ENCODE measurements at places on chromosomes 16 and 17.

- no peak for DNase-seq
Observed at GRCh38 chr17:50487213-50488096, 8.8 kb downstream of the RSAD1 start.

DNA sequence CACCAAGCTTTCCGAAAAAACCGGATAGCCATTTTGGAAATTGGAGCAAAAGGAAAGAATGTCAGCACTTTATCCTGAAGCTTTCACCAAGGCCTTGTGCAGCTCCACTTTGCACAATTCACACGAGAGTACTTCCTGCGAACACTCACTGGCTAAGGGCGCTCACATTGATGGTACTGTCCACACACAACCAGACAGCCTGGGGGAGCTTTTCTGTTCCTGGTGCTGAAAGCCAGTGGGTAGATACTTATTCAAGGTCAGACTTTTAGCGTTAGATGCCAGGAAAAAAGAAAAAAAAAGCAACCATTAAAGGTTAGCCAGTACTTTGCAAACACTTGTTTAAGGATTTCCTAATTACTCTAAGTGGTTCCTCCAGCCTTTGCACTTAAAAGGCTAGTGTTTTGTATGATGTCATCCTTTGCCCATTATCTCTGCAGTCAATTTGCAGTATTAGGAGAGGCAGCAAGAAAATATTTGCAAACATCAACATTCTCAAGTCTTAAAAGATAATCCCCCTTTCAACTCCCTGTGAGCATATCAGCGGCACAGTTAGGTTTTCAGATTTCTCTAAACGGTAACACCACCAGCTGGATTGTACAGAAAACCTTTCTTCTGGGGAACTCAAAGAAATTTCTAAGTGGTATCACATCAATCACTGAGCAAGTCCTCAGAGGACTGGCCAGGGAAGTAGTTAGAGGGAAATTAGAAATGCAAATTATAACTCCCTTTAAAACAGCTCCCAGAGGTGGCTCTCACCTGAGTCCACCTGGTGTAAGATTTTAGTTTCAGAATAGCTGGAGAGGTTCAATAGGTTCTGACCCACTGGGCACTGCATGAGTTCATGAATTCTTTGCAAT is 243.4 kb upstream of the IRX5 start:
- no peak for DNase-seq

GRCh38 chr17:45299361-45299760 is 17.5 kb downstream of the MAP3K14 start:
- DNase-seq: no peak

DNA sequence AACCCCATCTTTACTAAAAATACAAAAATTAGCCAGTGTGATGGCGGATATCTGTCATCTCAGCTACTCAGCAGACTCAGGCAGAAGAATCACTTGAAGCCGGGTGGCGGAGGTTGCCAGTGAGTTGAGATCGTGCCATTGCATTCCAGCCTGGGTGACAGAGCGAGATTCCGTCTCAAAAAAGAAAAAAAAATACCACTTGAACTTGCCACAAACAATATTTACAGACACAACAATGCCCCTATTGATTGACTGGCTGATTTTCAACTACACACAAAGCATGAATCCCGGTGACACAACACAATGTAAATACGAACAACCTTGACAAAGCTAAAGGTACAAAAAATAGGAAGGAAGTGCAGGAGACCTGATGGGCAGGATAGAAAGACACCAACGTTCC is 49.3 kb downstream of the NXN start:
- DNase-seq: no peak

DNA sequence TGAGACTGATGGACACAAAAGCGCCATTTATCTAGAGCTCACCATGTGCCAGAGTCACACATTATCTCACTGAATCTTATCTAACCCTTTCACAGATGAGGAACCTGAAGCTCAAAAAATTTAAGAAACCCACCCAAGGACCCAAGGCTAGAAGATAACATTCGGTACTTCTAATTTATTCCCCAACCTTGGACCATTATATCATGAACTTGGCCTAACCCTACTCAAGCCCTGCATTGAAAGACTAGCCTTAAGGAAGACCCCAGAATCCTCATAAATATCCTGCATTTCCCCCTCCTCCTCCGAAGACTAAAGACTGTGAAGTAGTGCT is 548 bp upstream of the DYNC1LI2 start:
- no peak for DNase-seq

GRCh38 chr17:59810894-59811153 is 81.9 kb downstream of the TUBD1 start:
- no peak for DNase-seq

DNA sequence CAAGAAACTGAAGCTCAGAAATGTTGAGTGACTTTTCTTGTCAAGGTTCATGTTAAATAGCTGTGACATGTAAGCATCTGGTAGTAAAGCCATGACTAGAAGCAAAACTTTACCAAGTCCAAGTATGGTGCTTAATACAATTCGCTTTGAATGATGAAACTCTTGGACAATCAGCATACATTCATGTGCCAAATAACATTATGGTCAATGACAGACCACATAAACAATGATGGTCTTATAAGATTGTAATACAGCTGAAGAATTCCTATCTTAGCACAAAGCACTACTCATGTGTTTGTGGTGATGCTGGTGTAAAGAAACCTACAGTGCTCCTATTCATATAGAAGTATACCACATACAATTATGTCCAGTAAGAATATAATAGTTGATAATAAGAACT is 97.1 kb upstream of the RPRML start:
- DNase-seq: no peak

- no peak for DNase-seq
Observed at GRCh38 chr16:1300664-1301476, 8.6 kb upstream of the UBE2I start.

DNA sequence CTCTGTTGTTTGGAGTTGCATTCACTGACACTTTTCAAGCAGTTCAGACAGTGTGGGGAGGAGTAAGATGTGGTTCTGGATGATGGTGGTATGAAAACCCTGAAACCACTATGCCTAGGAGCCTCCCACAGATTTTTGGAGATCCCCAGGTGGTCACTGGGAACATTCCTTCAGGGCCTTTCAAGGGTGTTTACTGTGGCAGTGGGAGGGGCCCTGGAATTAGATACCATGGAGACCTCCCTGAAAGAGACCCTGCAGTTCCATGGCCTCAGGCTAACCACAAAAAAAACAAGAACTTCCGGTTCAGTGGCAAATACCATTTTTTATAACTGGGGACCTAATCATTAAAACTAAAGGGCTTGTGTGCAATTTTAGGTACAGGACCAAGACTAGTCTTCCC is 79.9 kb downstream of the TMEM100 start:
- no peak for DNase-seq

DNA sequence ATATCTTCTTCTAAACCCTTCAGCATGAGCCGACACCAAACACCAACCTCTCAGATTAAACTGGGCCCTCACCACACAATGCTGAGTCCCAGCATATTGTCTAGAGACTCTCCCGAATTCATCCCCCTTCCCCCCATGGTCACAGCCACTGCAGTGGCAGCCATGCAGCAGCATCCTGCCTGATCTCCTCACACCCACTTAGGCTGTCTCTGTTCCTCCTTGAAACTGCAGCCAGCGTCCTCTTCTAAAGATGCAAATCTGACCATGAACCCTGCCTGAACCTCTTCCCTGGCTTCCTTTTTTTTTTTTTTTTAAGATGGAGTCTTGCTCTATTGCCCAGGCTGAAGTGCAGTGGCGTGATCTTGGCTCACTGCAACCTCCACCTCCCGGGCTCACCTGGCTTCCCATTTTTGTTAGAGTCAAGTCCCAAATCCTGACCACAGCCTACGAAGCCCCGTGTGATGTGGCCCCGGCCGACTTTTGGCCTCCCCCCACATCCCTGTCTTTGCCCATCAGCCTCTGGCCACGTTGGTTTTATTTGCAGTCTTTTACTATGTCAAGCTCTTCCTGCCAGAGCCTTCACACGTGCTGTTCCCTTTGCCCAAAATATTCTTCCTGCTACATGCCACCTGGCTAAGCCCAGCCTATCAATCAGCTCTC is 2.8 kb downstream of the FA2H start:
- DNase-seq: no peak

DNA sequence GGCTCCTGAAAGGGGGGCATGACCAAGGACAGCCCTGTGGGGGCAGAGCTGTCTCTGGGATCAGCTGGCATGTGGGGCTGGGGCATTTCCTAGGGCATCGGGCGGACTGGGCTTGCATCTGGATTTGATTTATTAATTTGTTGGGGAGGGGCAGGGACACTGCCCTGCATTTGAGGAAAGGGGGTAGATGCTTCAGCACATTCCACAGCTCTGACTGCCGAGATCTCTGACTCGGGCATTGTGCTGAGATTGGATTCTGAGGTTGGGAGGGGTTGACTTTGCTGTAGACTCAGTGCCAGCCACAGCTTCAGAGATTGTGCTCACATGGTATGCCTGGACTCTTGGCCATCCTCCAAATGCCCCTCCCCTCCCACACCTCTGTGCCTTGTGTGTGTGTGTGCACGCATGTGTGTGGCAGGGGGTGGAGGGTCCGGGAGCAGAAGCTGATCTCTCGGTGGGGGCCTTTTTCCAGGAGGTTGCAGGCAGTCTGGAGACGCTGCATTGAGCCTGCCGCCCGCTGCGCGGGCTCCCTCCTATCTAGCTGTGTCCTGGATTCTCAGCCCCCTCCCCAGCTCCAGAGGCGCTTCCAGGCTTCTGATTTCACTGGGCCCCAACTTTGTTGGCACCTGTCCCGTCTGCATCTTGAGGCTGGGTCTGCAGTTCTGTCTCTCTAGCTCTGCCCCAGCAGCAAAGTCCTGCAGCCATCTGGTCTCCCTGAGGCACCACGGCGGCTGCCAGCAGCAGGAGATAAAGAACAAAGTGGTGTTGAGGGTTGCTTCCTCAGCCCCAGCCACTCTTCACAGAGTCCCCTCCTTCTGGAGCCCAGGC is 14.9 kb downstream of the IGFBP4 start:
- DNase-seq: no peak

- no peak for DNase-seq
Observed at GRCh38 chr17:55654022-55654421, 68.6 kb downstream of the TMEM100 start.

GRCh38 chr17:9162275-9162985 is 141.1 kb downstream of the NTN1 start:
- DNase-seq: no peak

DNA sequence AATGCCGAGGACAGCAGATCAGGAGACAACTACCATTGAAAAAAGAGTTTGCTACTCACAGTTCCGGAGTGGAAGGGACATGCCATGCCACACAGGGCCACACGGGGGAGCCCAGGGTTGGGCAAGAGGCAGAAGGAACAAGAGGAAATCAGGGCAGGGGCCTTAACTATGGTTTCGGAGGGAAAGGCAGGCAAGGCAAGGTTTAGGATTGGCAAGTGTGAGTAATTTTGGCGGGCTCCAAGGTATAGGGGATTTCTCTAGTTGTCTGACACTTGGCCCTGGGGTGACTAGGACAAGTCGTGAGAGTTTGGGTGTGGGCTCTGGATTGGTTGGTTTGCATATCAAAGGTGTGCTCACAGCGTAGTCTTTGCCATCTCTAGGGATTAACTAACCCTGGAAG is 27.0 kb upstream of the NTN1 start:
- no peak for DNase-seq

DNA sequence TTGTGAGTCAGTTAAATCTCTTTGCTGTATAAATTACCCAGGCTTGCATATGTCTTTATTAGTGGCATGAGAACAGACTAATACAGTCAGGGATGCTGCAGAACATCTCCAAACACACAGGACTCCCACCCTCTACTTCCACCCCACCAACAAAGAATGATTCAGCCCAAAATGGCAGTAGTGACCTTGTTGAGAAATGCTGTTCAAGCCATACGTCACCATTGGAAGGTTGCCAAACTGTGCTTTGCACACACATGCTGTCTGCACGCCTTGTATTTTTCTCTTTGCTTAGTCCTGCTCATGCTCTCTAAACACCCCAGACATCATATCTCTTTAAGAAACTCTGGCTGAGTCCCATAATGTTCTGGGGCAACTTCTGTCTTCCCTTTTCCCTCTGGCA is 589.6 kb downstream of the WWOX start:
- DNase-seq: no peak

DNA sequence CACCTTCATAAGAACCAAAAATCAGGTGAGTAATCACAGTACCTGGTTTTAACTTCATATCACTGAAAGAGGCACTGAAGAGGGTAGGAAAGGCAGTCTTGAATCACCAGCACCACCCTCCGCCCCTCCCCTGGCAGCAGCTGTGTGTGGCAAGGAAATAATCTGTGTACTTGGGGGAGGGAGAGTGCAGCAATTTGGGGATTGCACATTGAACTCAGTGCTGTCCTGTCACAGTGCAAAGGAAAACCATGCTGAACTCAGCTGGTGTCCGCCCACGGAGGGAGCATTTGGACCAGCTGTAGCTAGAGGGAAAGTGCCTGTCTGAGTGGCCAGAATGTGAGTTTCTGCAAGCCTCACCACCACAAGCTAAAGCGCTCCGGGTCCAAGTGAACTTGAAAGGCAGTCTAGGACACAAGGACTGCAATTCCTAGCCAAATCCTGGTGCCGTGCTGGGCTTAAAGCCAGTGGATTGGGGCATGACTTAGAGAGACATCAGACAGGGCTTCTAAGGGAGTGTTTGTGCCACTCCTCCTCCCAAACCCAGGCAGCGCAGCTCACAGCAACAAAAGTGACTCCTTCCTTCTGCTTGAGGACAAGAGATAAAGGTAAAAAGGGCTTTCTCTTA is 39.7 kb upstream of the ALDH3A1 start:
- DNase-seq: no peak

- no peak for DNase-seq
Observed at GRCh38 chr17:15954222-15954621, 9.3 kb downstream of the ADORA2B start.

DNA sequence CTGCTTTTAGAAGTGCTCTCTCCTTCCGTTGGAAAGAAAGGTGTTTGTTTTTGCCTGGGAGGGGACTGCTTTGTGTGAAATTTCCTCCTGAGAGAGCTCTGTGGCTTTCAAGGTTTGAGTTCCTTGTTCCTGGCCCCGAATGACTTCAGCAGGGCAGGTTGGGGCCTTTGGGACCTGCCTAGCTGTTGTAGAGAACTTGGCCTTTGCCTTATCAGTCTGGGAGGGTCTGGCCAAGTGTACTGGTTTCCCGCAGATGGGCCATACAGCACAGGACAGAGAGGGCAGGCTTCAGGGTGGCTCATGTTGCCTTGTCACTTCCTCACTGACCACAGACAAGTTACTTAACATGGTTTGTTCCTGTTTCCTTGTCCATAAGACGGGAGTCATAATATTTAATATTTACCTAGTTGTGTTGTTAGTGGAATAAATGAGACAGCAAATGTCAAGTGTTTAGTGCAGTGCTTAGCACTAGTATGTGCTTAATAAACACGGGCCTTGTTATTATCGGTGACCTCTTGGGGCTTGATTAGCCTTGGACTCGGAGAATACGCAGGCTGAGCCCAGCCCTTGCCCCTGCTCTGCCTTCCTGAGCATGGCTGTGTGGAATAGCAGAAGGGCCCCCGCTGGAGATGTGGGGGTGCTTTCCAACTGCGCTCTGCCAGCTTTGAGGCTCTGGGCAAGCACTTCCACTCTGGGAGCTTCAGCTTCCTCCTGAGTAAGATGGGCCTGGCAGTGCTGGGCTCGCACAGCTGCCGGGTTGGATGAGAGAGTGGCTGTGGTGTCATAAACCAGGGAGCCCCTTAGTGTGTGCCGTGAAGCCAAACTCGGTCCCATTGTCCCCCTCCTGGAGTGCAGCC is 6.6 kb downstream of the PRSS8 start:
- DNase-seq: no peak
